Foreskin keratinocyte (primary cell): ENCODE measurements at places on chromosomes 5 and 9. TPM values are rescaled to one million over a fixed set of nuclear protein-coding genes. Genes with fewer than 3 reads are reported as not detected.

- peak; percentile 82 for DNase-seq
Measured at GRCh38 chr9:103364753-103365152, 369.6 kb downstream of the CYLC2 start.

- peak; percentile 90 for DNase-seq
Measured at GRCh38 chr9:107755246-107755645, 265.7 kb upstream of the KLF4 start.

GRCh38 chr9:89213396-89213880 is 34.8 kb upstream of the SHC3 start:
- DNase-seq: no peak

- no peak for DNase-seq
Measured at GRCh38 chr9:100485196-100485595, 12.2 kb downstream of the TMEFF1 start.

- no peak for DNase-seq
Measured at GRCh38 chr5:164746723-164747122, 1241.3 kb downstream of the MAT2B start.

GRCh38 chr5:68405026-68405684 is 189.6 kb downstream of the PIK3R1 start:
- peak; percentile 59 for DNase-seq

DNA sequence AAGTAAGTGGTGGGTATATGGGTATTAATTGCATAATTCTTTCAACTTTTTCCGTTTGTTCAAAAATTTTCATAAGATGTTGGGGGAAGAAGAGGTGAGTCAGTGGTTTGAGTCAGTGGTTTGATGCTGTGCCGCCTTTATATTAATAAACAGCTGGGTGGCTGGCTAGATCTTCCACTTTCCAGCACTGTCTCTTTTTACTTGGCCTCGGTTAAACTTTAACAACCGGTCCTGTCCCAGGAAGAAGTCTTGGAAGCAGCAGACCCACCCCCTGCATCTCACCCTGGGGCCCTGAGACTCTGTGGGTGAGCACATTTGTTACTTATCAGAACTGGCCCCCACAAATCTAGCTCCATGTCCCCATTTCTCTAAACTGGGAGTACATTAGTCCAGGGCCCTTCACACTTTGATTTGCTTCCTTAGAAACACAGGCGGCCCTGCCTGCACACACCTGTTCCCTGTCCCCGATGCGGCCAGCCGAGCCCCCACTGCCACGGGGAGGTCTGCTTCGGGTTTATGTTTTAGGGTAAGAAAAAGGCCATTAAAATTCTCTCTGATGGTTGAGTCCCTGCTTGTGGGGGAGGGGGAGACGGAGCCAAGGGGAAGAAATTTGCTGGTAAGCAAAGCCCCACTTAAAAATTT is 90.7 kb downstream of the PTCH1 start:
- DNase-seq: peak; percentile 53

DNA sequence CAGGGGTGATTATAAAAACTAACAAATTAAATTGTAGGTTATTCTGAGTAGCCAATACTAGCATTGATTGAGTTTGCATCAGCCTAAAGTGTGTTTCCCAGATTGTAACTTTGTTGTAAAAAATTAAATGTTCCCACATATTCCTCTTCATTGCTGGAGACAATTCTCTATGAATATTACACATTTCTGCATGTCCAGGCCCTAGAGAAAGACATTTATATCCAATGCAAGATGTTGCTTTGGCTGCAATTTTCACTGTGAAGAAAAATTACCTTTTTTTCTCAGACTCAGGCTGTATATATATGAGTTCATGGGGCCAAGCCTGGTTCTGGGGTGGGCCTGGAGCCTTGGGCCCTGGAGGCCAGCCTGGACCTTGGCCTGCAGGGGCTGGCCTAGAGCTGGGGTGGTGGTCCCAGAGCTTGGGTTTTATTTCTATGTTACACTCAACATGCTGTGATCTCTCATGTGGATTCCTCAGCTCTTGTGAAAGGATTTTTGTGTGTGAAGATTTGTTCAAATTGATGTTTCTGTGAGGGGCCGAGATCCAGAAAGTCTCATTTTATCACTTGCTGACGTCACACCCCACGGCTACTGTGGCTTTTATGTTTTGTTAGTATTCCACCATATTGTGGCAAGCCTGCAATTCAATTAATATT is 232.5 kb downstream of the SPATA31A1 start:
- DNase-seq: no peak

DNA sequence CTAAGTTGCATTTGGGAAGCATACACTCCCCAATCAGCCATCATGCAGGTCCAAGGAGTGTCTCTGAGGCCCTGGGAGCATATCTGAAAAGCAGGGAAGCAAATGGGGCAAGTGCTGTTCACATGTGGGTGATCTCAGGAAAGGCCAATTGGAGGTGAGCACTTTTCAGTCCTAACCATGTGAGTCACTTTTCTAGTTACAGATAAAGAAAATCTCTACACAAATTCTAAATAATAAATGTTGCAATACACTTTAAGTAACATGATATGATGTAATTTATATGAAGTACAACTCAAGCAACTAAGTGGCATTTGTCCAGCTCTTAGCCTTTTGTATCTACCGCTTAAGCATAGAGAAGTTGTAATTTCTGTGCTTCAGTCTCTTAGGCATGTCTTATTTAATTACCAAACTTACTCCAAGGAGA is 18.4 kb downstream of the ADAMTS16 start:
- no peak for DNase-seq

DNA sequence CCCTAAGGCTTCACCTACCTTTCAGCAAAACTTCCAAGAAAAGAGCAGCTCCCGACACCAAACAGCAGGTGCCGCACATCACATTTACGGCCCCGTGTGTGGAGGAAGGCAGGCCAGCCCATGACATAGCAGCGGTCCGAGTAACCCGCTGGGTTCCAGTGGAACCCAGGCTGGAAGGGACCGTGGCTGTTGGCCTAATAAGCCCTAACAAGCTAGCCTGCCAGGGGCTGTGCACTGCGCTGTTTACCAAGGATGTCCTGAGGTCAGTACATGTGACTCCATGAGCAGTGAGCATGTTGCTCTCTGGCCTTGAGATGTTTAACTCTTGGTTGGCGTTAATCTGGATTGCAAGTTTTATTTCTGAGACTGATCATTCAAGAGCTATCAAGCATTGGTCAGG is 131.5 kb downstream of the FSTL4 start:
- DNase-seq: no peak

DNA sequence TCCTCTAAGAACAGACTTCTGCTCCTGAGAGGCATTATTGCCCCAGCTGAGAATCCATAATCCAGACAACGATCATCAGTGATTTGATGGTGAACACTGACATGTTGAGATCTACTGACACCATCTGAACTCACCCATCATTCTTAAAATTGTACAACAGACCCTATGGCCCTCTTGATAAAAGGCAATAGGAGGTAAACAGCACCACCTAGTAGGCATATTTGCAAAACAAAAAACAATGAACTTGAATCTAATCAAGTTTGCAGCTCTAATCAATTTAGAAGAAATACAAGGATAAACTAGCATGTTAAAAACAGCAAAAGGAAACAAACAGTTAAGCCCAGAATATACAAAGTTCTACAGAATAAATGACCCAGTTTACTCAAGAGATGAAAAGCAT is 89.6 kb downstream of the SFXN1 start:
- no peak for DNase-seq

DNA sequence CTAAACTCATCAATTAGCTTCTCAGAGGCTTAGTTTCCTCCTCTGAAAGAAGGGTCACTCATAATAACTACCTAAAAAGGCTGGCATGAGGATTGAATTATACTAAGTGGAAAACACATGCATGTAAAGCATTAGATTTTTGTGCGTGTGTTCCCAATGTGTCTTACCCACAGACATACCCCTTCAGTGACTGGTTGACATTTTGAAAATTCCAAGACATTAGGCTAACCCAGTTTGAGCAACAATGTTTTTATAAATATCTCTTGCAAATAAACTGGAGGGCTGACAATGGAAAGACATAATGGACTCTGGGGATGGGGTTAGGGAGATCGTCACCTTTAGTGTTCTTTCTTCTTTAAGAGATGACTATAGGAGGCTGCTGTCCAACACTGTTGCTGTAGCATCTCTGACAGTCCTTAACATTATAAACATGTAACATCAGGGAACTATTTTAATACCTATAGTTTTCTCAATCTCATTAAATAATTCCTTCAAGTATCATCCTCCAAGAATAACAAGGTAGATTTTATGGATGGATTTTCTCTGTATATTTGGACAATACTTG is 24.3 kb downstream of the HMHB1 start:
- DNase-seq: no peak

DNA sequence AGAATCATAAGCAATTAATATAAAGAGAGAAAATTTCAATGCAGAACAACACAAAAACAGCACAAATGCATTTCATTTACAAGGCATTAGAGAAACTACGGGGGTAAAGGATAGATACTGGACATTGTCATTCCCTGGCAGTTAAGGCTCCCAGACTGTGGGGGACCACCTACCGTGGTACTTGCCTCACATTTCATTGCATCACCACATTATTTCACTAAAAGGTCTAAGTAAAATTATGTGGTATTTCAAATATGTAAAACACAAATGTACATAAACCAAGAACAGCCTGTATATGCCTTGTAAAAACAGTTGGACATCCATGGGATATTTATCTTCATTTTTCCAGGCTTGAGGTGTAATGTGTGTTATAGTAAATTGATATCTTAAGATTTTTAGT is 571.2 kb upstream of the ZNF462 start:
- DNase-seq: no peak

DNA sequence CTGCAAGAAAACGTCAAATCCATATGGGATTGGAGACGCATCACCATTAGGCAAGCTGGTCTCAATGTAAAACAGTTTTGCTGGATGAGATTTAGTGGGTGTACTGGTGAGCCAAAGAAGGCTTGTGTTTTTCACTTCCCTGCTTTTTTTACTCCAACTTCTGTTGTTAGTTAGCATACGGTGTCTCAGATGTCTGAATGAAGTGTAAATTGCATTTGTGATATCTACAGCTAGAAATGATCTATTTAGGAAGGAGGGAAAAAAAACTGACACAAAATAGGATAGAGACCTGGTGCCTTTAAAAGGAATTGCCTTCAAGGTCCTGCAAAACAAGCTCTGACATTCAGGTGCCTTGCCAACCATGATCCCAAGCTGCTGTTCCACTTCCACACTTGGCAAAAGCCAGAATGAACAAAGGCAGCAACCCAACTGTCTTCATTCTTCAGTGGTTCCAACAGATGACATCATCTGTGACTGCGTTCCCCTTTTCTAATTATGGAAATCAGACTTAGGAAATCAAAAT is 104.2 kb upstream of the RAI14 start:
- DNase-seq: no peak

GRCh38 chr5:17400724-17401469 is 97.1 kb upstream of the TAF11L2 start:
- DNase-seq: no peak

- no peak for DNase-seq
Measured at GRCh38 chr5:114208588-114208987, 153.3 kb upstream of the KCNN2 start.

DNA sequence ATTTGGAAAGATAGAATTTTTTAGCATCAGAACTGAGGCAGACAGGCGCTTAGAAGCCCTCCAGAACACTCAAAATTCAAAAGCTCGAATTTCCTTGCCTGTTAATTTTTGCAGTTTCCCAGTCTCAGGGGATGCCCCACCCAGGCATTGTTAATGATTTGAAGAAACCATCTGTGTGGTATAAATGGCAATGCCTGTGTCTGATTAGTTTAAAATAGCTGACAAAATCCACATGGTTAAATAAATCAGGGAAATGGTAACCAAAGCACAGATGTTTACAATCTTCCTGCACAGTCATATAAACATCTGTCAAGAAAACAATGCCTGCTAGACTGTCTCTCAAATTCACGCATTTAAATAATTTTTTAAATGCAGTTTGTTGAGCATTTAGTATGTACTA is 185.2 kb upstream of the RGMB start:
- DNase-seq: no peak

The TMEM8B gene
- 1.6 and 2.4 TPM in 2 replicates for total RNA-seq

The HTR1A gene
- total RNA-seq: not detected in 2 replicates

The CTSV gene
- 29.7 and 39.8 TPM in 2 replicates for total RNA-seq

The SVEP1 gene
- under 0.01 TPM in 1 of 2 replicates, not detected in the other for total RNA-seq

The IL17B gene
- not detected in 2 replicates for total RNA-seq
